H1 (cell line): ENCODE measurements at places on chromosomes 3 and 15.
A peak's percentile ranks its signal among the peaks of the same experiment; 100 is the strongest.

GRCh38 chr15:100770661-100771584 is 108.7 kb upstream of the ALDH1A3 start:
- DNase-seq = no peak
- no peak overlapping the region for H3K4me3 ChIP-seq
- peaks cover 3% of the 10 kb centered on the region for H3K4me1 ChIP-seq
- H3K27ac ChIP-seq = no peak overlapping the region

GRCh38 chr3:108661699-108662098 is 72.2 kb downstream of the DZIP3 start:
- no peak for DNase-seq
- no peak overlapping the region for H3K4me3 ChIP-seq
- H3K27ac ChIP-seq = no peak overlapping the region

- no peaks in the 10 kb centered on the region for H3K36me3 ChIP-seq
- no peaks in the 10 kb centered on the region for H3K27me3 ChIP-seq
- DNase-seq = peak; percentile 22
- H3K27ac ChIP-seq = no peak overlapping the region
- no peaks in the 10 kb centered on the region for H3K4me1 ChIP-seq
Observed at GRCh38 chr3:36893137-36893557, 51.7 kb downstream of the TRANK1 start.

DNA sequence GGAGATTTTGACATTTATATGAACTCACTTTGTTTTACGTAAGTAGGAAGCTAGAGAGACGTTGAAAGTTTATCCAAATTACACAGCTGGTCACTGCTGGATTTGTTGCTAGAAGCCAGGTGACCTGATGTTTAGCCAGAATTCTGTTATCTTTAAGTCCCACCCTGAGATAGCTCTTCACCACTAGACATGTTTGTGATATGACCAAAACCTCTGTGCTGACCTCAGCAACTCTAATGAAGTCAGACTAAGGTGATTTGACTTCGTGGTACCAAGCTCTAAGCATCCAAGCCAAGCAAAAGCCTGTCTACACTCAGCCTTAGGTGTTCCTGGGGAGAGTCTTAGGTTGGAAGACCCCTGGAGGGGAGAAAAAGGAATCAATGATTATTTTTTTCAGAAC is 102.4 kb downstream of the ARRDC4 start:
- H3K4me3 ChIP-seq = no peak overlapping the region
- no peak for DNase-seq
- no peaks in the 10 kb centered on the region for H3K4me1 ChIP-seq
- H3K27me3 ChIP-seq = no peaks in the 10 kb centered on the region
- H3K27ac ChIP-seq = no peak overlapping the region

- no peak overlapping the region for H3K27ac ChIP-seq
- DNase-seq = no peak
- H3K36me3 ChIP-seq = no peaks in the 10 kb centered on the region
- peaks cover 20% of the 10 kb centered on the region for H3K4me1 ChIP-seq
Observed at GRCh38 chr15:73599934-73600333, 33.3 kb downstream of the NPTN start.
